ENCODE measurements at places on chromosomes 6 and 20.

DNA sequence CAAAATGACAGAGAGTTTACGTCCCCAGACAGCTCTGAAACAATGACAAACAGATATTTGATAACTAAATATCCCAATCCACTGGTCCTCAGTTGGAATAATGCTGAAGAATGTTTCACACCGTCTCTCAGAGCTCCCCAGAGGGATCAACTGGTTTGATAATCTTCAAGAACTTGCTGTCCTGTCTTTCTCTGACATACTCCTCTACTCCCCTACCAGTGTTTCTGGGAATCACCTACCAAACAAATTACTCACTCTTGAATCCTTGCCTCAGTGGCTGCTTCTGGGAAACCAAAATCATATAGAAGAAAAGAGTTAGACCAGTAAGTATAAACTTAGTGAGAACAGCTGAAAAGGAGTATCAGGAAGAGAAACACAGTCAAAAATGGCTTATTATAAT is 469.7 kb upstream of the JAG1 start:
- DNase-seq, result no peak

- DNase-seq, result no peak
Measured at GRCh38 chr20:12063106-12063684, 145.5 kb downstream of the BTBD3 start.

- DNase-seq, result no peak
Measured at GRCh38 chr6:32224696-32225095, 829 bp upstream of the NOTCH4 start.

DNA sequence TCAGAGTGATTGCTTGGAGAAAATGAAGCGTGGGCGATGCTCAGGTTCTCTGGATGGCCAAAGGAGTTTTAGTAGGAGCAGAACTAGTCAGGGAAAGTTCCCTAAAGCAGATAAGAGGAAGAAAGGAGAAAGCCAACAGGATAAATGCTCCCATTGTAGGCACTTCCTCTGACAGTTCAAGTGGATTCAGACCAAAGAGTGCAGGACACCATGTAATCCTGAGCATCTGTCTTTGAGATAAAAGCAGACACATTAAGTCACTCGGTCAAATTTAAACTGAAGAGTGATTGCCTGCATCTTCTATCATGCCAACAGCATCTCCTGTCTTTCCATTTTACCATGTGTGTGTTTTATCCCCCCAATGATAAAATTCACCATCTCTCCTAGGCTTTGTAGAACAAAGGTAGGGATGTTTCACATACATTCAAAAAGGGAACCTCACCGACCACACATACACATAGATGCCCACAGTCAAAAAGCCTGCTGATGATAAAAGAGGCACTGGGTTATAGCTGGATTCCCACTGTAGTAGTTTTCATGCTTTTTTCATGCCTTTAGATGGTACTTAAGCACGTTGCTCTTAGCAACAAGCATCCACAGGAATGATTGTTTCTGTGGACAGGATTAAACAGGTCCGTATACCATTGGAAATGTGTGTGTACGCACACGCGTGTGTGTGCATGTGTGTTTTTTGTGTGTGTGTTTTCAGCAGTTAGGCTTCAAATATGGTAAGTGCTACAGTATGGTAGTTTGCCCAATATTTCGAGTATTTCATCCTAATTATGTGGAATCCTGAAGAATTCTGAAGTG is 7.0 kb downstream of the GRIK2 start:
- DNase-seq, result no peak
